ENCODE measurements at places on chromosomes 1 and 21. TPM values are rescaled to one million over a fixed set of nuclear protein-coding genes. Genes with fewer than 3 reads are reported as not detected.

RBM11 gene
- 0.13 TPM for total RNA-seq

PAPPA2 gene
- total RNA-seq = 4.2 TPM

ACKR1 gene
- 2.7 TPM for total RNA-seq

PLA2G2A gene
- total RNA-seq = 0.35 TPM

PGLYRP4 gene
- not detected for total RNA-seq

TMPRSS3 gene
- not detected for total RNA-seq

TNFRSF4 gene
- total RNA-seq = 3.2 TPM

SELE gene
- total RNA-seq = 1.6 TPM

DMRTA2 gene
- total RNA-seq = 0.04 TPM

UBQLN4 gene
- 19.2 TPM for total RNA-seq

All from muscle of leg (tissue), 16 donors.